Heart left ventricle (tissue), 16 donors: ENCODE measurements at places on chromosomes 3 and 15. TPM values are rescaled to one million over a fixed set of nuclear protein-coding genes. Genes with fewer than 3 reads are reported as not detected.
A peak's percentile ranks its signal among the peaks of the same experiment; 100 is the strongest.

RLBP1 gene
- not detected for total RNA-seq

MGLL gene
- 119 TPM for total RNA-seq

CLDN1 gene
- 0.23 TPM for total RNA-seq

- DNase-seq, result no peak
These were observed 9.7 kb upstream of the CDV3 start for GRCh38 chr3:133563816-133564215.

- no peak for DNase-seq
These were observed 3.1 kb downstream of the ABTB1 start for GRCh38 chr3:127675651-127676391.

- peak; percentile 57 for DNase-seq
These were observed 325.9 kb upstream of the CTDSPL start for GRCh38 chr3:37535526-37536432.

- no peak for DNase-seq
These were observed 14.1 kb upstream of the CTXND1 start for GRCh38 chr15:80266113-80266512.

GRCh38 chr15:101000271-101000681, 81.1 kb downstream of the LRRK1 start:
- no peak for DNase-seq

DNA sequence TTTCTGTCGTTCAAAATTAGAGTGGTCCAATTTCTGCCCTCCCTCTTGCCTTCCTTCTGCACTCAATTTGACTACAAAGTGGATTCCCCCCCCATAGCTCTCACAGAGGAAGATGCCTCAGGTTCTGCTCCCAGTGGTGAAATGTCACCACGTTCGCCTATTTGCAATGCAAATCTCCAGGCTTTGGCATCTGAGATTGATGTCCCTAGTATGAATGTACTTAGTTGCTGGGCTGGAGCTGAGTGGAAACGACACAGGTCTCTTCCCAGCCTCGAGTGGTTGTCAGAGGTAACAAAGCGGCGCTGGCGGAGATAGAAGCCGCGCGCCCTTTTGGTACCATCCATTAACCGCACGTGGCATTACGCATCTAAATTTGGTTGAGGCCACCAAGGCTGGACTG, 860.1 kb downstream of the MCTP2 start:
- no peak for DNase-seq

DNA sequence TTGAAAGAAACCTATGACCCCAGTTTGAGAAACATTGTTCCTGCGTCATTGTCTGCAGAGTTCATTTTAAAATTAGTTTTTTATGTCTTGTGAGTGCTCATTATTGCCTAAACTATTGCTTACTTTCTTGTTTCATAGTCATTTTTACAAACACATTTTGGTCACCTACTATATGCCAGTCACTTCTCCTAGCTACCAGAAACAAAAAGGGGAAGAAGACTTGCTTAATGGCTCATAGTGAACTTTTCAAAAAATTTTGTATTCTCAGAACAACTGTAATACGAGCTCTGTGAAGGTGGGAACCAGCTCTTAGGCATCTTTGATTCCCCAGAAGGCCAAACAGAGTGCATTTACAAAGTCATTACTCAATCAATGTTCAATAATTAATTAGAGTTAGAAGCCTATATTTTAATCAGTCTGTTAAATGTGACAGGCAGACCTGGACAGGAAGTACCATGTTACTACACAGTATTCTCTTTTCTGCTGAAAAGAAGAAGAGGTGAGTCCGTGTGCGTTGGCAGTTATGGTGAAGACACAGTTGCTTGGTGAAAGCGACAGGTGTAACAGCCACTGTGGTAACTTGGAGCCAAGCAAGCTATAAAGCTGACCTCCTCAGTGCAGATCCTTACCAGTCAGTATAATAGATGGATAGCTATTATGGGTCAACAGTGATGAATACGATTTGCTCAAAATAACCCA, 46.6 kb downstream of the DPPA2 start:
- no peak for DNase-seq

DNA sequence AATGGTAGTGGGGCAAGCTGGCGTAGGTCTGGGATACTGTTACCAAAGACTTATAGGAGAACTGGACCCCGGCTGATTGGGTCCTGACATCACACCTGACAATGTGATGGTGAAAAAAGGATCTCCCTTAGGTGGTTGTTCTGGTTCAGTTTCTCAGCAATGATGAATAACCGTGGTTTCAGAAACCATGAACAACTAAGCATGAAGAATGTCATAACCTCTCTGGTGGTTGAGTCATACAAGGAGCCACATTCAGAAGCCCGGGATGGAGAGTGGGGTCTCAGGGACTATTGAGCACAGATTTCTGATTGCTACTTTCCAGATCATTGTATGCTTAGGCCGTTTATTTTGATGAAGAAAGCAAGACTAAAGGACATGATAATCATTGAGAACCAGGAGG, 17.4 kb downstream of the GPR160 start:
- no peak for DNase-seq

DNA sequence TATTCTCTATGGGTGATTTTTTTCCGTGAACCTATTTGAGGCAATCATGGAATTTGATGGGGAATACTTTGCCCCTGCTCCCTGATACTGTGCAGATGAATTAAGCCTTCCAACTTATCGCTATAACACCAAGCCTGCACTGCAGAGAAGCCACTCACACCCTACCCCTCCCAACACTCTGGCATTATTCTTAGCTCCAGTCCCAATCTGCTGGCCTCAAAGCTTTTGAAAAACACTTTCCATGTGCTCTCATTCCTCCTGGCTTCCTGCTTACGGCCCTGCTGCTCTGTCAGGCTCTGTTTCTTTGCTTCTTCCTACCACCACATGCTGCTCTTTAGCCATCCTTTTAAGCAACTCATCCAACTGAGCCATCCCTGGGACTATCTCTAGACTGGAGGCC, 327.8 kb upstream of the SLCO3A1 start:
- no peak for DNase-seq

GRCh38 chr3:46619845-46620778, 7.8 kb downstream of the FAM240A start:
- DNase-seq, result no peak

GRCh38 chr3:29940759-29941323, 660.0 kb downstream of the RBMS3 start:
- DNase-seq, result no peak

DNA sequence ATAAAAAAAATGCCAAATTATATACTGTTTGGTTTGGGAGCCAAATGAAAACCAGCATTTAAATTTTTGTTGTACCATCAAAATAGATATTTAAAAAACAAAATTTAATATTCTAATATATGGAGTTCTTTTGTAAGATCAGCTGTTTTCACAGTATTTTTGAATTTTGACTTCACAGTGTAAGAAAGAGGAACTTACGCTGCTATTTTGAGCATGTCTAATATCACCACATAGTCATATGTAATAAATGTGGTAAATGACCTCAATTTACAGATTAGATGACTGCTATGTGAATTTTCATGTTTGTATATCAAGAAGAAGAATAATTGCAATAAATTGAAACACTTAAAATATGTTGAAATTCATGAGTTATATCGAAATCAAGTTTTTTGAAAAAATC, 189.6 kb downstream of the ARRDC4 start:
- DNase-seq, result no peak

DNA sequence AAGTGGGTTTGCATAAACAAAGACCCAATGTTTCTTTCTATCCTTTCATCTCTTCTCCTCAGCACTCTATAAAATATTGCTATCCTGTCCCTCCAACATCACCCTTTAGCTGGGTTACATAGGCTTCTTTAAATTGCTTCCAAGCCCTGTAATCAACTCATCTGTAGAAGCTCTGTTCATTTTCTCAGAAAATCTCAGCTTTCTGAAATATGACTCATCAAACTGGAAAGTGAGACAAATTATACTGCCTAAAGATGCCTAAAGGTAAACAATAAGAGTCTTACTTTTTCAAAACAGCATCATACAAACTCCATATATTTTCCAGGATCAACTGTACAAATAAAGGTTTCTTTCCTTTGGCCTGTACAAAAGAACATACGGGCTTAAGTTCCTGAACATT, 33.8 kb downstream of the EFL1 start:
- DNase-seq, result no peak
